AG08396 (cell line): ENCODE measurements at places on chromosomes 13 and 19.
A peak's percentile ranks its signal among the peaks of the same experiment; 100 is the strongest.

GRCh38 chr19:17548145-17548544 lies 7.3 kb upstream of the COLGALT1 start:
- DNase-seq = no peak

DNA sequence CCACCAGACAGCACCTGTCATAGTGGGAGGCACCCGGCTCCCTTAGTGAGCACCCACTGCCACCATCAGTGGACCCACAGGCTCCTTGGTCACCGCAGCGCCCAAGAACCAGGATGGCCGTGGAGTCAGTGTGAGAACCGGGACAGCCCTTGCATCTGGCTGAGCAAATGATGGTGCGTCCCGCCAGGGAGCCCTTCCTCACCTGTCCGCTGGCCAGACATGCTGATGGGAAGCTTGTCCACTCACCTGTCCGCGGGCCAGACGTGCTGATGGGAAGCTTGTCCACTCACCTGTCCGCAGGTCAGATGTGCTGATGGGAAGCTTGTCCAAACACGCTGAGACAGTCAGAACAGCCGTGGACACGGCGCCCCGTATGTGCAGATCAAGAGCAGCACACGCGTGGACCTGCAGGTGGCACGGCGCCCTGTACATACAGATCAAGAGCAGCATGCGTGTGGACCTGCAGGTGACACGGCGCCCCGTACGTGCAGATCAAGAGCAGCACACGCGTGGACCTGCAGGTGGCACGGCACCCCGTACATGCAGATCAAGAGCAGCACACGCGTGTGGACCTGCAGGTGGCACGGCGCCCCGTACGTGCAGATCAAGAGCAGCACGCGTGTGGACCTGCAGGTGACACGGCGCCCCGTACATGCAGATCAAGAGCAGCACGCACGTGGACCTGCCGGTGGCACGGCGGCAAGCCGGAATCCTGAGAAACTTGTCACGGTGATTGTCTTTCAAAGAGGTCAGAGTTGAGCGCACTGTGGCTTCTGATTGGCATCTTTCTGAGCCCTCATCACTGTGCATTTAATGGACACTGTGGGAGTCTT lies 40.7 kb upstream of the DCUN1D2 start:
- DNase-seq = no peak

DNA sequence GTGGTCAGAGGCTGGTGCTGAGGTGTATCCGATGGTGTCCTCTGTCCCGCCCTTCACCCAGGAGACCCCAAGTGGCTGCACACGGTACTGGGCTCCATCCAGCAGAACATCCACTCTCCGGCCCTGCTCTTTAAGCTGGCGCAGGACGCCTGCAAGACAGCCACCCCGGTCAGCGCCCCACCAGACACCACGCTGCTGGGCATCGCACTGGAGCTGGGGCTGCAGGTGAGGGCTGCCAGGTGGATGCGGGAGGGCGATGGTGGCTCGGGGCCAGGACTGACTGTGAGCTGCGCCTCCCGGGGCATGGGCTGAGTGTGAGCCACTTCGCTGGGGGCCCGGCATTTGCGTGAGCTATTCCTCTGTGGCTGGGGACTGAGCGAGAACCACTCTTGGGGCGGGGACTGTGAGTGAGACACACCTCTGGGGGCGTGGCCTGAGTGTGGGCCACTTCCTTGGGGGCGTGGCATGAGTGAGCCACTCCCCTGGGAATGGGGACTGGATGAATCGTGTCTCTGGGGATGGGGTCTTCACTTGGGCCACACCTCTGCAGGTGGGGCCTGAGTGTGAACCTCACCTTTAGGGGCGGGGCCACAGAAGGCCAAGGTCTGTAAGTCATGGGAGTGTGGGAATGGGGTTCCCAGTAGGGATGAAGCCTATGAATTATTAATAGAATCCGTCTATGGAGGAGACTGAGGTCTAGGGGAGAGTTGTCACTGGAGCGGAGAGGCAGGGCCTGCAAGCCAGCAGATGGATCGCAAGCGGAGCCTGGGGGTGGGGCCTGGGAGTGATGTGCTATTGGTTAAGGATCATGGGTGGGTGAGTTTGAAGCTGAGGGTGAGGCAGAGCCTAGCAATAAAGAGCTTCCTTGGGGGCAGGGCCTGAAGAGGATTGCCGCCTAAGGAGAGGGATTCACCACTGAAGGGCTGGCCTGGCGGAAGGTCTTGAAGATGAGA lies 30.5 kb downstream of the ZSWIM4 start:
- no peak for DNase-seq

DNA sequence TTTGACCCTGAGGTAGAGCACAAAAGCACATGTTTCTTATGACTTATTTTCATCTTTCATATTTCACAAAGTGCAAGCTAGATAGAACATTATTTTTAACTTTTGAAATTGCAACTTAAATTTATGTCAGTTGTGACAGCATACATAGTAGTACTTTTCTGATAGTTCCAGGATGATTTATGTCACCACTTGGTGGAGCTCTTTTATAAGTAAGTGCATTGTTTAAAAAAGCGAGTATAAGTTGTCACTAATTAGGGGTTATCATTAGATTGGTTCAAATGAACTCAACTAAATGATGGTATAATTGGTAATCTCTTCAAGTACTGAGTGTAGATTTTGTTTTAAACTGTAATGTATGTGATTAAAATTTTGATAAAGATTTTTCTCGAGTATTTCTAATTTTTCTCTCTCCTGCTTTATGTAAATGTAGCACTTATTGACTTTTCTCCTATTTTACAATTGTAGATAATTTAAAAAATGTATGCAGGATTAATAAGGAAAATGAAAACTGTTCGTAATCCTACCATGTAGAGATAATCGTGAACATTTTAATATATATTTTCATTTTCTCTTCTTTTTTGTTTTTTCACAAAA lies 31.1 kb downstream of the RB1 start:
- DNase-seq = no peak

GRCh38 chr19:40341601-40342482 lies 6.4 kb downstream of the C19orf47 start:
- DNase-seq = peak; percentile 41

DNA sequence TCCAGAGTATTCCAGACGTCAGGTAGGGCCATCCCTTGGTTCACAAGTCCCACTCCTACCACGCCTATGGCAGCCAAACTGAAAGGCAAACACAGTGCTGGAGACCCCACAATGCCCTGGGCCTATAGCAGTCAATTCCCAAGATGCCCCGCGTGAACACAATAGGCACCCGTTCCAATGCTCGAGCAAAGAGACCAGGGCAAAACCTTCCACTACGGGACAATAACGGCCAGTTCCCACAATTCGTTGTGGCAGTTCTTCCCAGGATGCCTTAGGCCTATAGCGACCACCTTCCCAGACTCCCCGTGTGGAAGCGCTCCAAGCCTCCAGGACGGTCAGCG lies 538 bp downstream of the ZNF428 start:
- DNase-seq = peak; percentile 46

DNA sequence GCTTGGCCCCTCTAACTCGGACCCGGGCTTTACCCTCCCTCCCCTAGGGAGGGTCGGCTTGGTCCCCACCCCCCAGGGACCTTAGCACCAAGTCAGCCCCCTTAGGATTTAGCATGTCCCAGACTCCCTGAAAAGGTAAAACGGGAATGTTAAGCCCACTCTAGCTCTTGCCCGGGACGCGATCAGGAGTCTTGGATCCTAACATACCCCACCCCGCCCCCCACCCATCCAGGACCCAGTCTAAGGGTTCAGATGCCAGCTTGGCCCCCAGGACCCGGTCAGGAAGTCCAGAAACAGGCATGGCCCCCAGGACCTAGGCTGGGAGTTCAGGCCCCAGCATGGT lies 437 bp downstream of the EPOR start:
- DNase-seq = no peak

GRCh38 chr13:33174491-33174890 lies 111.1 kb downstream of the STARD13 start:
- DNase-seq = no peak

GRCh38 chr19:52170863-52171320 lies 529 bp downstream of the ZNF836 start:
- peak; percentile 27 for DNase-seq

DNA sequence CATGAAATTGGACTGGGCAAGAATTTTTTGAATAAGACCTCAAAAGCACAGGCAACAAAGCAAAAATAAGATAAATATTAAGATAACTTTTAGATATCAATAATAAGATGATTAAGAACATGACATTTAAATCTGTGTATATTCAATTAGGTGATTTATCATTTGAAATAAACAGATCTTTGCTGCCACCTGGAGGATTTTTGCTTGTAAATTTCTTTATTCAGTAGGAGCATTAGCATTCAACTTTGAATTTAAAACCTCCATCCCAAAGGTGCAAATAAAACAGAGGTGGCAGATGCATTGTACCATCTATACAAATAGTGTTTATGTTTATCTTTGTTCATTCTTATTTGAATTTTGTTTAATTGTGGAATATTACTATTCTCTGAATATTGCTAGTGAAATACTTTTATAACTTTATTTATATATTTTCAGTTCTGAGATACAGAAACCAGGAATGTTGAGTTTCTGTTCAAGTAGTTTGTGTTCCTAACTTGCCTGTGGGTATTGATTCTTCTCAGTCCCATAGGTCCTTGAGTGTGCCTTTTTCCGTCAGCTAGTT lies 20.9 kb downstream of the COG6 start:
- DNase-seq = no peak

DNA sequence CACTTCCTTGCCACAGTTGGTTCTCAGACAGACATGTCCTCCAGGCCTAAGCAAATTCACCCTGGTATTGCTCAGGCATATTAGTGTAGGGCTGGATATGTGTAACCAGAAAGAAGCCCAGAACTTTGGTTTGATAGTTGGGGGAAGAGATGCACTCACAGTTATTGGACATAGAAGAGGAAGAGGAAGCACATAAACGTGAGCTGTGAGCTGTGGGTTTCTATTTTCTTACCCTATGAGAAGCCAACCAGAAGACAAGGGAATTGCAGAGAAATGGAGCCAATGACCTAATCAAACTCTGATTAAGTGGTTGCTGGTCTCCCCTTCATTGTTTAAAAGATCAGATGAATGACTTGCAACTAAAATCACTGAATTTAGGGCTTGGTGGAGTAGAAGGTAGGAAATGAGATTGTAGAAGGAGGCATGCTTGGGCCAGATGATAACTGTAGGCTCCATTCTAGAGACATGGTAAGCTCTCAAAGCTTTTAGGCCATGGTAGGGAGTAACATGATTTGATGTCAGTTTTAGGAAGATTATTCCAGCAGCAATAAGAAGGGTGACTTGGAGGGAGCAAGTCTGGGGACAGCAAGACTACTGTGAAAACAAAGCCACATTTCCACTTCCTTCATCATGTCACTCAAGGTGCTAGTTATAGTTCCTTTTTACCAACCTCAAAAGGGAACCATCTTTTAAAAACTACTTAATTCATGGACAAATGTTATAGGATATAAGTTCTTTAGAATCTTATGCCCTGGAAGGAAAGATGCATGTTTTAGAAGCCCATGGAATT lies 24.1 kb upstream of the WDFY2 start:
- DNase-seq = no peak

GRCh38 chr19:12260236-12260635 lies 34.4 kb downstream of the ZNF44 start:
- no peak for DNase-seq

DNA sequence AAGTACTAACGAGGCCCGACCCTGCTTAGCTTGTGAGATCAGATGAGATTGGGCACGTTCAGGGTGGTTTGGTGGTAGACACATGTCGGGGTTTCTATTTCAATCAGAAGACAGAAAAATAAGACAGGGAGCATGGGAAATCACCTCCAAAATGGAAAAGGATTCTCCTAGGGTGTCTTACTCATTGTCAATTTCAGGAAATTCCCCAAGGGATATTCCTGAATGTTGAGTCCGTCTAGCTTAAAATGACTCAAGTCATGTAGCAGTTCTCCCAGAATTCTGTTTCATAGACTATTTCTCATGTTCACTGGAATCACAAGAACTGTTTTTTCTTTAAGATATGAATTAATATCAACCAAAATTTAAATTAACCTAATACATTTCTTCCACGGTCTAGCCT lies 380.1 kb downstream of the EFNB2 start:
- no peak for DNase-seq

- DNase-seq = no peak
These were observed 62.3 kb downstream of the ITGBL1 start for GRCh38 chr13:101514695-101515275.

GRCh38 chr13:49664606-49665005 lies 26.7 kb downstream of the EBPL start:
- no peak for DNase-seq

- DNase-seq = peak; percentile 40
These were observed 33.9 kb downstream of the CCNE1 start for GRCh38 chr19:29845574-29846176.

GRCh38 chr19:5127717-5128116 lies 158.8 kb downstream of the KDM4B start:
- DNase-seq = no peak
